ENCODE measurements at places on chromosomes 2 and 18.

DNA sequence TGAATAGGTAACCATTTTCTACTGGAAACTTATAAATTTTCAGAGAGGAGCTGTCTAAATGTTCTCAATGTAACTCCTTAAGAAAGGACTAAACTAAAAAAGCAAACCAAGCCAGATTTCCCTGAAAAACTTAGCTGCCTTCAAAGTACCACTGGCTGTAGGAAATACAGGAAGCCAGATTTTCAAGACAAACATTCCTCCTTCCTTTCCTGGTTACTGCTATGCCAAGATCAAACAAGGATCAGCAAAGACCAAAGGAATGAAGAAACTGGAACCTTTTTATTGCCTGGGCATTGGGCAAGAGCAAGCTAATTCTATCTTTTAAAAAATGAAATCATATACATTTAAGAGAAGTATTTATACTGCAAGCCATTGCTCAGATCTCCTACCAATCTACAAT lies 212.7 kb downstream of the DYM start:
- DNase-seq = no peak

DNA sequence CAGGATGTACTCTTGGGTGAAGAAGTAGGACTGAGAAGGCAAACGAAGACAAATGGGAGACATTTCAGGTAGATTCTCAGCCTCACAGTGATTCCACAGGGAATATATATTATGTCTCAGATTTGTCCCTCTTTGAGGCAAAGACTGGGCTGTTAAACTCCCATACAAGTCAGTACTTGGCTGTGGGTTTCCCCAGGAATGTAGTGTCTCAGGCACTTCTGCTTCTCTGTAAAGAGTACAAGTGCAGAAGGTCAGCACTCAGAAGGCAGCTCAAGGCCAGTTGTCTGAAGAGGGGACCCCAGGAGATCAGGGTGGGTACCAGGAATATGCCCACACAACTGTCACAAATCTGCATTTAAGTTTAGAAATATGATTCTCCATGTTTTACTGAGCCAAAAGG lies 39.9 kb upstream of the COBLL1 start:
- DNase-seq = no peak

DNA sequence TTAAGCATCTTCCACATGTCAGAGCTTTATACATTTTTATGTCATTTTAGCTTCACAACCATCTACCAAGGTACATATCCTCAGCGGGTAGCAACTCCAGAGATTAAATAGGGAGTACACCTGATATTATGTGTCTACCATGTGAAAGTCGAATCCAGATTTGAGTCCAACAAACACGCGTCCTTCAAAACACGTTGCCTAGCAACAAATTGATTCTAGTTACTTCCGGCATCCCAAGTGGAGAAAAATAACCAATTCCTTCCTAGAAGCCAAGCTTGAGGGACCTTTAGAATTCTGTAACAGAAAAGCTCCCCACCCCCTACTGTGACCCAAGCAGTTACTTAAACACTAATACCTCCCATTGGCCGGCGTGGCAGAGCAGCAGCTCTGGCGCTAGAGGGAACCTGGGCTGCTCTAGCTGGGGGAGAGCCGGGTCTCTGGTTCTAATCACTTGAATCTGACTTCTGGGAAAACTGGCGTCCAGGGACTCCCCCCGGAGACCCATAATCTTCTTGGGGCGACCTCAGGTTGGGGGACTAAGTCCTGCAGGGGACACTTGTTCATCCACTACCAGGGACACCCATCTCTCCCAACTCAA lies at the start of gene ERICH2:
TSS of gene ERICH2 (plus strand) at position 371 of the 598 bp plus-strand sequence. CDS start 304 bp downstream, outside the sequence.
- DNase-seq = peak; percentile 51

- DNase-seq = no peak
These were observed 67.6 kb downstream of the CRIM1 start for GRCh38 chr2:36423172-36423571.

GRCh38 chr18:29217124-29217915 lies 1040.4 kb upstream of the CDH2 start:
- no peak for DNase-seq

DNA sequence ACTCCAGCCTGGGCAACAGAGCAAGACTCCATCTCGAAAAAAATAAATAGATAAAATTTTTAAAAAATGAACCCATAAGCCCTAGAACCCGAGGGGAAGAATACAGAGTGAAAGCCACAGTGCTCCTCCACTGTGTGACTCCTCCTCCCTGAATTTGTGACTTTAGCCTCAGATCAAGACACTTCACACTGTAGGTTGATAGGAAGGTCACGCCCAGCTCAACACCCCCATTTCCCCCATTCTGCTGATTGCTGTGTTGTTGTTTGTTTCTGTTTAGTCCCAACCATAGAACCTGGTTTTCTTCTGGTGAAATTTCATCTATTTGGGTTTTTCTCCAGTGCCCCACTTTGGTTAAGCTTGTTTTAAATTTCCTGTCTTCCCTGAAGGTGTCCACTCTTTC lies 102.2 kb downstream of the VIT start:
- no peak for DNase-seq

- DNase-seq = no peak
These were observed 111.3 kb downstream of the HDAC4 start for GRCh38 chr2:239289545-239289944.

DNA sequence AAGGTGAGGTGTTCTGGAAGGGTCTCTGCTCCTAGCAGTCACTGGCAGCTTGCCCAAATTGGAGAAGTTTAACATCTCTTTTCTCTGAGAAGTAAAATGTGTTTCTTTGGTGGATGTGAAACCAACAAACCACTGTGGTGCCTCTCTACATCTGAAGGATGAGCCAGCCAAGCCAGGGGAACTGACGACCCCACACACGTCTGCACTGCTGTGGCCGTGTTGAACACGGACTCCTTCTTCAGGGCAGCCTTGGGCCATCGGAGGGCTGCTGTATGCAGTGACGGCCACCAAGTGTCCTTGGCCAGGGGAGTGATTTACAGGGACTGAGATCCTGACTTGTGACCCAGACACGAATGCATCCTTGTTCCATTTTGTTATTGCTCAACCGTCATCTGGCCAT lies 207.8 kb downstream of the ACKR3 start:
- DNase-seq = no peak

- no peak for DNase-seq
These were observed 76.3 kb upstream of the WIPF1 start for GRCh38 chr2:174673876-174674275.

DNA sequence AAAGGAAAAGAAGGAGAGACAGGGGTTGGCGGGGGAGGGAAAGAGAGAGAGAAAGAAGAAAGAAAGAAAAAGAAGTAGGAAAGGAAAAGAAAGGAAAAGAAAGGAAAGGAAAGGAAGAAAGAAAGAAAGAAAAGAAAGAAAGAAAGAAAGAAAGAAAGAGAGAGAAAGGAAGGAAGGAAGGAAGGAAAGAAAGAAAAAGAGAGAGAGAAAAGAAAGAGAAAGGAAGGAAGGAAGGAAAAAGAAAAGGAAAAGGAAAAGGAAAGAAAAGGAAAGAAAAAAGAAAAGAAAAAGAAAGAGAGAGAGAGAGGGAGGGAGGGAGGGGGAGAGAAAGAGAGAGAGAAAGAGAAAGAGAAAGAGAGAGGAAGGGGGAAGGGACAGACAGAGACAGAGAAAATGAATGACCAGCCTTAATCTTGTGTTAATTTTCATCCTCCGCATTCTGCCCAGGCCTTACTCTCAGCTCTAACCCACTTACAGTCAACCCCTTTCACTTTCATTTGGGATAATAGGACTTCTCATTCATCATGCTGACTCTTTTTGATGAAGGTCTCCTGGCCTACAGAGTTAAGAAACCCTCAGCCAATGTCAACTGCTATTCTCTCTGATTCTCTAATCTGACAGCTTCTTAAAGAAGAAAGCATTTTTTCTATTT lies 207.3 kb downstream of the SUCLG1 start:
- no peak for DNase-seq

GRCh38 chr2:222309361-222309760 lies 10.6 kb upstream of the PAX3 start:
- DNase-seq = no peak

DNA sequence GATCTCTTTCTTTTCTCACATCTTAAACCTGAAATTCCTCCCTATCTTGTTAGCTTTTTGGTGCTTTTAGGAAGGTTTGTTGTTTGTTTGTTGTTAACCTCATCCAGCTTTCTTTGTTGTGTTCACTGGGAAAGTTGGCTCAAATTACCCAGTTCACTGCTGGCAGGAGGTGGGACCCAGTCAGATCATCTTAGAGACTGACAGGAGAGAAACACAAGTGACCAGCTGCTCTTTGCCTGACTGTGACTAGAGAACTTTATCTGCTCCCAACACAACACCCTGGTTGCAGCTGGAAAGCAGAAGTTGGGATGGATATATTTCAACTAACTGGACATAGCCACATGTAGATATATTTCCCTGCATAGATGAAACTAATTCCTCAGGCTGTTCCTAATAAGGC lies 10.0 kb downstream of the MAPK4 start:
- DNase-seq = no peak

DNA sequence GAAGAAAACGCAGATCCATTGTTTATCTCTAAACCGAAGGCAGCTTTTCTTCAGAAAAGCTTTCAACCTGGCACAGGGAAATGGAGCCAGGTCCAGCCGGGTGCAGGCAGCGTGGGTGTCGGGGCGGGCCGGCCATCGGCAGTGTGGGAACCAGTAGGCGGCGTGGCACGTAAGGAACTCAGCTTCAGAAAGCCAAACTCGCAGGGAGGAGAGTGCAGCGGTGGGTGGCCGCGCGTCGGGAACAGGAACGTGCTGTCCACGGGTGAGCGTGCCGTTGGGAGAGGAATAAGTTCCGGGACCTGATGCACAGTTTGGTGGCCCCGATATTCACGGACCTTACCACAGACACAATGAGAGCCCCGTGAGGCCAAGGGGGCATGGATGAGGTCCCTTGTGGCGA lies 270.4 kb downstream of the TWIST2 start:
- no peak for DNase-seq

DNA sequence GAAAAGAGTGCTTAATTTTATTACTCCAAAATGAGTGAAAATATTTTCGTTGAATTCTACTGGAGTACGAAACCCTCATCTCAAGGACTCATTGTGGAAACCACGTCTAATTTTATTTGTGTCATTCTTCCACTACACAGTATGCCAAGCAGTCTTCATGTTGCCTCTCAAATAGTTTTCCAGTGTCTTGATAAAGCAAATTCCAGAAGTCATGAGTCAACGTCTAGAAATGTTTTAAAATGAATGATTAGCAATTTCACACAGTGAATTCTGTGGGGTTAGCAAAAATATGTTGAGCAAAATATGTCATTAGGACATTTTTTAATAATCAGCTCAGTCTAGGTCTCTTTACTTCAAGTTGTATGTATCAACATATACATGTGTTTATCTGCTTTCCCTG lies 865.5 kb downstream of the DSC3 start:
- DNase-seq = no peak

GRCh38 chr2:213315168-213315876 lies 31.1 kb downstream of the SPAG16 start:
- DNase-seq = no peak

- DNase-seq = no peak
These were observed 103.8 kb downstream of the ASAP2 start for GRCh38 chr2:9310377-9310776.

GRCh38 chr18:29873211-29873610 lies 1169.3 kb downstream of the DSC3 start:
- no peak for DNase-seq

- no peak for DNase-seq
These were observed 508.9 kb downstream of the FBXO15 start for GRCh38 chr18:73638709-73639108.

GRCh38 chr2:185132501-185133041 lies 534.2 kb downstream of the ZNF804A start:
- no peak for DNase-seq

GRCh38 chr2:3257166-3257565 lies 120.5 kb downstream of the EIPR1 start:
- DNase-seq = no peak

GRCh38 chr2:4190548-4190947 lies 487.2 kb downstream of the DCDC2C start:
- DNase-seq = no peak

DNA sequence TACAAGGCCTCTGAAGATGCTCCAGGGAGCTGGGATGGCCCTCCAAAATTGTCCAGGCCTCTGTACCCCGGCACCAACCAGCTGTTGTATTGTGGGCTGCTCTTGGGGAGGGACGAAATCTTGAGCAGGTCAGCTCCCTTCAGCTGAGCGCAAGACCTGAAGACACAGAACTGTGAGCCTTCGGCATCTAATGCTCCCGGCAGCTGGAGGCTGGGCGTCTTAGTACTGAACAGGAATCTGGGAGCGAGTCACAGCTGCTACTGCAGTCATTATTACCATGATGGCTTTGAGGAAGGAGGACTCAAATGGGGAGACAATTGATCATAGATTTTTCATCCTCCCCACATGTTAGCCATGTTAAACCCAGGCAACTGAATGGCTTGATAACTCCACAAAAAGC lies 83.0 kb upstream of the LTBP1 start:
- DNase-seq = no peak

DNA sequence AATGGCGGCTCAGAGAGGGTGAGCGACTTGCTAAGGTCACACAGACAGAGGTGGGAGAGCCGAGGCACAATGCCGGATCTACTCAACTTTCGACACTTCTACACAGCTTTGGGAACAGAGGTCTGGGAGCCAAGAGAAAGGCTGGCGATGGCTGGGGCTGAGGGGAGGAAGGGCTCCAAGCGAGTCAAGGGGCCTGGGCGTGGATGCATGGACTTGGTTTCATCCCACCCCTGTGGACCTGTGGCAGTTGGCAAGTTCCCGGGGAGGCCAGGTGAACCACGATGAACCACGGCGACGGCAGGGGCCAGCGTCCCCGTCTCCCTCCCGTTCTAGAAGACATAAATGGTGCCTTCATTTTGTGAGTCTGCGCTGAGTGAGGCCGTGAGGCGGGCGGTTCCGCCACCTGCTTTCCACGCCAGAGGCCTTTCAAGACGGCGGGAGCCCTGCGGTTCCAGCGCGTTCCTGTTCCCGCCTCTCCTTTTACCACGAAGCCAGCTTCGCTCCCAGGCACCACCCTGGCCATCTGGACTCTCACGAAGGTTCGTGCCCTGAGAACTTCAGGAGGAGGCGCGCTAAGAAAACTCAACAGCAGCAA lies 46.7 kb downstream of the EDAR start:
- no peak for DNase-seq

DNA sequence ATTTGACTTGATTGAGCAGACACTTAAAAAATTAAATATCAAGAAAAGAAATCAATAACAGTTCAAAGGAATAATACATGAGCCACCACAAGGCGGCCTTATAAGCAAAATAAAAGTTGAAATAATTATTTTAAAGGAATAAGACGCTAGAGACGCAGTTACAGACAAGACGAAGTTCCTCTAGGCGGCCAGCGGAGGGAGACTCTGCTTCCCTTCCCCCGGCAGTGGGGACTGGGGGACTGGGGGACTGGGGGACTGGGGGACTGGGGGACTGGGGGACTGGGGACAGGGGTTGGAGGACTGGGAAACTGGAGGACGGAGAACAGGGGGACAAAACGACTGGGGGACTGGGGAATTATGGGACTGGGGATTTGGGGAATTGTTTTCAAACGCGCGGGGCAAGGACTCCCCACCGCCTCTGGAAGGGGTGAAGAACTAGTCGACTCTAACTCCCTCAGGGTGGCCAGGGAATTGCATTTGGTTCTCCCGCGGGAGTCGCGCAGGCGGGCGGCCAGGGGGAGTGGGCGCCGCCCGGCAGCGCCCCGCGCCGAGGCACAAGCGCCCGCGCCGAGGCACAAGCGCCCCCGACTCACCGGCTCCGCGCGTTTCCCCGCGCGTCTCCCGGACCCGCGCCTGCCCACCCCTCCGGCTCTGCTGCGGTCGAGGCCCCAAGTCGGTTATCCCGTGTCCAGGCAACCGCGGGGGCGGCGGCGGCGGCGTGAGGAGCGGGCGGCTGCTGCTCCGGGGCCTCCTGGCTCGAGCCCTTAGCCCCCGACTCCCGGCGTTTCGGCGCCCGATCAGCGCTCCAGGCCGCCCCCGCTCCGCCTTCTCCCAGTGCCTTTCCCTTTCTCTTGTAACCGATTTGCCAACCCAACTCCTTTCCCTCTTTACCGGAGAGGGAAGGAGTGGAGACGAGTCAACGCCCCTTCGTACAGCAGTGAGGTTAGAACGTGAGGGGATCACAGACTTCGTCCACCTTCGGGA lies at the start of gene CCDC178:
TSS of gene CCDC178 (minus strand) at position 662 of the 984 bp plus-strand sequence. CDS start 28,633 bp downstream, outside the sequence.
- no peak for DNase-seq
